ENCODE measurements at places on chromosomes 5 and 9.

DNA sequence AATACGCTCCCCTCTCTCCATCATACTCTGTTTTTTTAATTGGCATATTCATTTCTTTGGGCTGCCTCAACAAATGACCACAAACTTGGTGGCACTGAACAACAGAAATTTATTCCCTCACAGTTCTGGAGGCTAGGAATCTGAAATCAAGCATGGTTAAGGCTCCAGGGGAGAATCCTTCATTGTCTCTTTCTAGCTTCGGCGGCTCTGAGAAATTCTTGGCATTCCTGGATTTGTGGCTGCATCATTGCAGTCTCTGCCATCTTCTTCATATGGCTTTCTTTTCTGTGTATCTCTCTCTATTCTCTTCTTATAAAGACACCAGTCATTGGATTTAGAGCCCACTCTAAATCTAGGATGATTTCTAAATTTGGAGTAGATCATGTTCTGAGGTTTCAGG, 10.9 kb upstream of the SLC24A2 start:
- no peak for DNase-seq

DNA sequence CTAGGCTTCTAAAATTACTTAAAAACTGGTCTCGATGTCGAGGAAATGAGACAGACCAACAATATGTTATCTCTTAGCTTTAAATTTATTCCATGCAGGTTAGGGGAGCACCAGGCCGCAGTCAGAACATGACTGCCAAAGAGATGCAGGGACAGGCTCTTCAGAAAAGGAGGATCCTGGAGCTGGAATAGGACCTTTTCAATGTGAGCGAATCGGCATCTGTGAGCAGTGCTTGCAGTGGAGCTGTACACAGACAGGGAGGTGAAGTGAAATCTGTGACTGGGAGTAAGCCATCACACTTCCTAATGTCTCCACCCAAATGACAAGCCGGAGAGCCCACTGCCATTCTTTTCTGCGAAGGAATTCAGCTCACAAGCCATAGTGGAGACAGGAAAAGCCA, 78.2 kb downstream of the EFNA5 start:
- DNase-seq, result no peak

DNA sequence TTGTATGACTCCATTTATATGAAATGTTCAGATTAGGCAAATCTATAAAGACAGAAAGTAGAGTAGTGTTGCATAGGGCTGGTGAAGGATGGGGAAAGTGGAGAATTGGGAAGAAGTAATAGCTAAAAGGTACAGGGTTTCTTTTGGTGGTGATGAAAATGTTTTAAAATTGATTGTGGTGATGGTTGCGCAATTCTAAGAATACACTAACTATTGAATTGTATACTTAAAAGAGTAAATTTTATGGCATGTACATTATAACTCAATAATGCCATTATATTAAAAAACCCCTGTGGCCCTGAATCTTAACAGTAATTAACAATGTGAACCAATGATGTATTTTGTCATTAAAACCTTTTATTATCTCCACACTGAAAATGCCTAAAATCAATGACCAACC, 20.4 kb upstream of the DMAC1 start:
- DNase-seq, result no peak

GRCh38 chr9:108621991-108622855, 233.6 kb downstream of the ACTL7B start:
- DNase-seq, result no peak

- DNase-seq, result no peak
These were observed 133.1 kb downstream of the PIK3R1 start for GRCh38 chr5:68348447-68349222.

Data from Jurkat, Clone E6-1 (cell line).